ENCODE measurements at places on chromosomes 6 and 20. TPM values are rescaled to one million over a fixed set of nuclear protein-coding genes. Genes with fewer than 3 reads are reported as not detected.

CALHM6 gene
- total RNA-seq = 2.4 TPM

SLC35F1 gene
- 0.64 TPM for total RNA-seq

AMD1 gene
- 46.8 TPM for total RNA-seq

HLA-DMB gene
- not detected for total RNA-seq

HLA-DQA1 gene
- not detected for total RNA-seq

TAAR2 gene
- not detected for total RNA-seq

PXDC1 gene
- 33.8 TPM for total RNA-seq

VSTM2L gene
- total RNA-seq = 31.9 TPM

RAET1L gene
- total RNA-seq = not detected

PACRG gene
- total RNA-seq = 1.7 TPM

HCRTR2 gene
- total RNA-seq = 0.18 TPM

FOXC1 gene
- 52.2 TPM for total RNA-seq

KCNQ2 gene
- total RNA-seq = 11.8 TPM

MEI4 gene
- 1.5 TPM for total RNA-seq

RBPJL gene
- total RNA-seq = not detected

CABLES2 gene
- 23.6 TPM for total RNA-seq

FABP7 gene
- total RNA-seq = 3.9 TPM

FAM162B gene
- total RNA-seq = 1.1 TPM

EDN1 gene
- total RNA-seq = 8.5 TPM

GPX5 gene
- not detected for total RNA-seq

ADGRF1 gene
- total RNA-seq = 1.6 TPM

ADGRF5 gene
- not detected for total RNA-seq

CST1 gene
- total RNA-seq = not detected

IP6K3 gene
- 0.16 TPM for total RNA-seq

ANKRD66 gene
- total RNA-seq = not detected

All from mesothelial cell of epicardium (in vitro differentiated cells).